ENCODE measurements at places on chromosomes 2 and 18. TPM values are rescaled to one million over a fixed set of nuclear protein-coding genes. Genes with fewer than 3 reads are reported as not detected.

BUB1 gene
- total RNA-seq: 45.4 TPM

MAP2 gene
- 23.2 TPM for total RNA-seq

PTPN18 gene
- total RNA-seq: 28.1 TPM

CYS1 gene
- 0.33 TPM for total RNA-seq

SPDYA gene
- 0.33 TPM for total RNA-seq

SERPINB7 gene
- total RNA-seq: not detected

CRACDL gene
- 11.1 TPM for total RNA-seq

CACNB4 gene
- total RNA-seq: 0.19 TPM

FAHD2B gene
- total RNA-seq: 5.3 TPM

VWC2L gene
- not detected for total RNA-seq
